ENCODE measurements at places on chromosomes 11 and 22.

- DNase-seq = no peak
Observed at GRCh38 chr11:84476581-84476980, 1150.6 kb downstream of the DLG2 start.

DNA sequence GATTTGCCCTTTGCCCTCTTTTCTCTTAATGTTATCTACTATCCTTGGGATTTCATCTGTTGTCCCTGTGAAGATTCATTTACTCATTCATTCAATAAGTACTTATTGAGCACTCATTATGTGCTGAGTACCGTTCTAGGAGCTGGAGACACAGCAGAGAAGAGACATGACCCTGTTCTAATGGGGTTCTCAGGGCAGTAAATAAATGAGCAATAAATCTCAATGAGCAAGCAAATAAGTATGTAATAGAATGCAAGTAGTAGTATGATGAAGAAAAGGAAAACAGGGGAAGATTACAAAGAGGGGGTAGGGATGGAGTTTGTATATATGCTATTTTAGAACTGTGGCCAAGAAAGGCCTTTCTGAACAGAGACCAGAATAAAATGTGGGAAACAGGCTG lies 34.2 kb upstream of the NRIP3 start:
- DNase-seq = no peak

DNA sequence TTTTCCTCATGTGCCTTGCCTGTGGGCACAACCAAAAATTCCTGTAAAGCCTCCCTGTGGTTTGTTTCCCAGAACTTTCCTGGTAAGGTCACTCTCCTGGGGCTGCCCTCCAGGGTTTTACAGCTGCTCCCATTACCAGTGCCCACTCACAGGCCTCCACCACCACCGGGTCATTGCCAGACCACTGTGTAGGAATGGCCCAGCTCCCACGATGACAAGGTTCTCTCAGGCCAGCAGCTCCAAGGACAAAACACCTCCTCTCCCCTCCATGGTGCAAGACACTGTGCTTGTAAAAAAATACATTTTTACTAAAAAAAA lies 96.1 kb upstream of the AKIP1 start:
- DNase-seq = no peak

GRCh38 chr11:111360150-111361043 lies 18.7 kb downstream of the POU2AF1 start:
- no peak for DNase-seq

DNA sequence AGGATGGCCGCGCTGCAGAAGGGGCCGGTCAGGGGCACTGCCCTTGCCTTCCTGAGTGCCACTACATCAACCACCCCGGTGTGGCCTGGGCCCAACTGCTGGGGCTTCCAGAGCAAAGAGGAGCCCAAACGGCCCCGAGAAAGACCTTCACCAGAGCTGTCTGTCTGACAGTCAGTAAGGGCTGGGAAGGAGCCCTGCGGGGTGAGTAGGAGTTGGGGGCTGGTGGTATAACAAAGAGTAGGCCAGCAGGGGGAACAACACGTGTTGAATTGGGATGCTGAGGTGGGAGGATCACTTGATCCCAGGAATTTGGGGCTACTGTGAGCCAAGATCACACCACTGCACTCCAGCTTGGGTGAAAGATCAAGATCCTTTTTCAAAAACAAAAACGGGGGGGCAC lies 3.9 kb downstream of the GSTT4 start:
- DNase-seq = no peak

GRCh38 chr22:46977656-46978343 lies 215.3 kb downstream of the TBC1D22A start:
- DNase-seq = no peak

DNA sequence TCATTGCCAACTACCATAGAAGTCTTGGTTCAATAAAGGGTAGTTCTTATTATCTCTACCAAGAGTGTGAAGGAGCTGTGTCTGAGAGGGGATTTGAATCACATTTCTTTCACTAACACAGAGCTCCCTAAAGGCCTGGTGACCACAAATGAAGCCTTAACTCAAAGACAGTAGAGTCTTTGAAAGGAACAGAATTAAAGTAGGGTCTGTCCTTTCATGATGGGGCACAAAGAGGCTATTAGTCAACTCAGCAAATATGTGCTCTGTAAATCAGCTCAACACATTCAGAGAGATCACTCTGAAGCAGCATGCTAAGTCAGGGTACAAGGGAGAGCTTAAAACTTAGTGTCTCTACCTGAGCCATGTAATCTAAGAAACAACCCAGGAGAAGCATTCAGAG lies 212.4 kb upstream of the SYN3 start:
- no peak for DNase-seq

- DNase-seq = no peak
Observed at GRCh38 chr11:77141034-77141433, 13.0 kb downstream of the MYO7A start.

- DNase-seq = no peak
Observed at GRCh38 chr11:8959546-8960166, 4.6 kb downstream of the TMEM9B start.

GRCh38 chr11:132315696-132316095 lies 945.3 kb downstream of the NTM start:
- DNase-seq = no peak

DNA sequence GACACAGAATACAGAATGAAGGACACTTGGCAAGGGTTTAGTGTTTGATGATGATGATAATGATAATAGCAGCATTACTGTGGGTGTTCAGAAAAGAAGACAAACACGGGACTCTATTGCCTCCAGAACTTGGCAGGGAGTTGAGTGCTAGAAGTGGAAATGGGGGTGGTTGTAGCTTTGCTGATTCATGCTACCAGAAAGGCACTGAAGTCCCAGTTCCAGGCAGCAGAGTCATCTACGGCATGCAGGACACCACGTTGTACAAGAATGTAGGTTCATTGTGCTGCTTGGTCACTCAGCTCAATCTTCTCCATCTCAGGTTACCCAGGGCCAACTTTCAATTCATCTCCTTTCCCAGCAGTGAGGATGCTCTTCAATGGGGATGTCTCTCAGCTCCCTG lies 115.7 kb downstream of the NTM start:
- DNase-seq = no peak

GRCh38 chr11:26839911-26840698 lies 118.2 kb upstream of the SLC5A12 start:
- no peak for DNase-seq

GRCh38 chr11:13669544-13670488 lies 1.3 kb downstream of the FAR1 start:
- DNase-seq = peak; percentile 5

DNA sequence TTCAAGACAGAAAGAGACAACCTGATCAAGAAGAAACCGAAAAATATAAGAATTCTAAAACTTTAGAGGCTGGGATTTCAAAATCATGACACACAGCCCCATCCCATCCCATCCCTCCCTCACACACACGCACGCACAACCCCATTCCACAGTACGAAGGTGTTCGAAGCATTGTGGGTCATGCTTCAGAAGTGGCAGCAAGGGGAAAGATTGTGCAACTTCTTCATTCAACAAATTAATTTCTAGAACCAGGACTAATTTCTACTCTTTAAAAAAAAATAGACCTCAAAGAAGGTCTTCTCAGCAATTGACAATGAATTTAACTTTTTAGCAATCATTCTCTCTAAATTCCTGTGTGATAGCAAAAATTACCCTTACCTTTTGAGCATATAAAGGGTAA lies 867 bp downstream of the SPA17 start:
- DNase-seq = no peak

- DNase-seq = no peak
Observed at GRCh38 chr11:121839781-121840180, 276.2 kb downstream of the BLID start.

- no peak for DNase-seq
Observed at GRCh38 chr11:61062181-61062930, 39.9 kb upstream of the CD5 start.

DNA sequence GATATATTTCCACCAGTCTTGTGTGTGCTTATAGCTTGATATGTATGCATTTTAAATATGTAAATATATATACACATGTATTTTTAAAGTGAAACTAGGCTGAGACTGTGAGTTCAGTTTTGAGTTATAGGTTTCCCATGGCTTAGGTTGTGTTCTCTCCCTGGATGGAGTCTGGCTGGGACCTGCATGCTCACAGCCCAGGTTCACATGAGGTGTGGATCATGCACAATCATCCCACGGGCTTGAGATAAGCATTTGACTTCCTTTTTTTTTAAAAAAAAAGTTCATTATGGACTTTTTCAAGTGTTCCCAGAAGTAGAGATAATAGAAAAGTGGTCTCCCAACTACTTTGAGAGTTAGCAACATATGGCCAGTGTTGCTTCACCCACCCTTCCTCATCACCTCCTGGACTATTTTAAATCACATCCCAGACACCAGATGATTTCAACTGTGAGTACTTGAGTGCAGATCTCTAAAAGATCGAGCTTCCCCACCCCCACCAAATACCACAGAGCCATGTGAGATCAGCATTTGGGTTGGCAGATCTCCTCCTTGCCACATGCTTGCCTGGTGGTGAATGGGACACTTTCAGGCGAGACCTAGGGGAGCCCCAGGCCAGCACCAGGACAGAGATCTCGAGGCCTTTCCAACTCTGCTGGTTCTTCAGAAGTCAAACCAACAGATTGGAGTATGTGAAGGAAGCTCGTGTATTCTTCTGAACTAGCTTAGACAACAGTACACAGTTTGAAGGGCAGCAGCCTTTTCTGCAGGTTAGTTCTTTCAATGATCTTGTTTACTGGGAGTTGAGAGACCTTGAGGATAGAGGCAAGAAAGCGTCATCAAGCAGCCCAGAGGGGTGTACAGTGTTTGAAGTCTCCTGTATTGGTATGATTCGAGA lies 15.9 kb downstream of the MED15 start:
- DNase-seq = no peak

GRCh38 chr11:74686792-74687191 lies 44.4 kb downstream of the CHRDL2 start:
- DNase-seq = no peak

- DNase-seq = no peak
Observed at GRCh38 chr11:19026862-19027261, 33.7 kb downstream of the MRGPRX2 start.

DNA sequence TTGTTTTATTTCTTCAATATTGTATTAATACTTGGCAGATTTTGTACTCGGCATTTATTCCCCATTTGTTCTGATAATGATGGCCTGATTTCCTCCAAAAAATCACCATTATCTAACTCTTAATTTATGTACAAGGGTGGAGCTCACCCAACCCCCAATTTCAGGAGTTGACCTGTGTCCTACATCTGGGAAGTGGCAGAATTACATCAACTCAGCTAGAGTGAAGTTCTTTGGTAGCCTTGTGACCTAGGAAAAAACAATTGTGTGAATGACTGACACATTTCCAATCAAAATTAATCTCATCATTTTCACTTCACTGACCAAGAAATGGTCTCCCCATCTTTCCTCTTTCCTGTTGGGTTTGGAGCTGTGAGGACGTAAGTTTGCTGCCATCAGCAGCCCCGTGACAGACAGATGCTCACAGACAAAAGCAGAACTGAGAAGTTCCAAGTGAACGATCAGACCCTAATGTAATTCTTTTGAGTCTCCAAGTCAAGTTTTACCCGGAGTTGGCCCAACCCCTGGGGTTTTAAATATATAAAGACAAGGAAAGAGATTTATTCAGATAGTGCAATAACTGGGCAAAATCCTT lies 16.6 kb upstream of the MS4A6E start:
- no peak for DNase-seq

GRCh38 chr11:103659206-103659618 lies 377.2 kb upstream of the DDI1 start:
- no peak for DNase-seq

DNA sequence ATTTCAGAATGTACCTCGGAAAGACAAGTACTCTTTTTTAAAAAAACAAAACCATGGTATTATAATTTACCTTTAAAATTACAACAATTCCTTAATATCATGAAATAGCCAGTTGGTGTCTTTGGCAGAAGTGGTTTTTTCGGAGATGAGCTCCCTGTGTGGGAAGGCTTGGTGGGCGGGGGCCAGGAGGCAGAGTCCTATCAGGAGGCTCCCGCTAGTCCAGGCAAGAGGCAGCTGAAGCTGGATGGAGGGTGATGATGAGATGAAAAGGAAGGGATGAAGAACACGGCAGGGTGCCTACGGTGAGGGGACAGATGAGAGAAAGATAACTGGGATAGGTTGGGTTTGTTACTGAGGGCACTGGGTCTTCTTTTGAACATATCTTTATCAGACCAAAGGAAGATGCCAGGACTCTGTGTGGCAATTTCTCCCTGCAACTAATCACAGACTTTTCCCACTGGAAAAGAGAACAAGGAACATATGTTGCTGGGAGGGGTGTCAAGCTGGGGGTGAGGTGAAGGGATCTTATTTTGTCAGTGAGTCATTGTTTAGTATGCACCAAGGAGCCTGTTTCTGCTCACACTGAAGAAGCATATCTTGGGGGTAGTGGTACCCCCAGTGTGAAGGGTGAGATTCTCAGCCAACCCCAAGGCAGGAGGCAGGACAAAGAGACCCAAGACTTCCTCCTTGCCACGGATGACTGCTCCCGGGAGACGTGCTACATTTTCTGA lies 91.5 kb upstream of the YWHAH start:
- no peak for DNase-seq

- DNase-seq = no peak
Observed at GRCh38 chr11:78489184-78489583, 71.6 kb upstream of the GAB2 start.

GRCh38 chr22:29814003-29814402 lies 24.1 kb downstream of the ASCC2 start:
- DNase-seq = no peak

GRCh38 chr11:16924462-16924825 lies 89.8 kb downstream of the PLEKHA7 start:
- DNase-seq = no peak

DNA sequence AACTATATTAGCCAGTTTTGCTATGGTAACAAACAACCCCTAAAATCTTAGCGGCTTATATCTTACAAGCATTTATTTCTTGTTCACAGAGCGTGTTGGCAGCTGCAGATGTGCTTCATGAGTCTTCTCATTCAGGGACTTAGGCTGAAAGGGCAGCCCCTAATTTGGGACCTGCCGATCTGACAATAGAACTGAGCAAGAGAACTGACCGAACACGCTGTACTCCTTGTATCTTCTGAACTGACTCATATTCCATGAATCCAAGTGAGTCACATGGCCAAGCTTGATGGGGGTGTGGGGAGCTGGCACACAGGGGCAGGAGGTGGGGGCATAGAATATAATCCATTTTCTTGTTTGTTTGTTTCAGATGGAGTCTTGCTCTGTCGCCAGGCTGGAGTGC lies 481.7 kb upstream of the CADM1 start:
- no peak for DNase-seq

DNA sequence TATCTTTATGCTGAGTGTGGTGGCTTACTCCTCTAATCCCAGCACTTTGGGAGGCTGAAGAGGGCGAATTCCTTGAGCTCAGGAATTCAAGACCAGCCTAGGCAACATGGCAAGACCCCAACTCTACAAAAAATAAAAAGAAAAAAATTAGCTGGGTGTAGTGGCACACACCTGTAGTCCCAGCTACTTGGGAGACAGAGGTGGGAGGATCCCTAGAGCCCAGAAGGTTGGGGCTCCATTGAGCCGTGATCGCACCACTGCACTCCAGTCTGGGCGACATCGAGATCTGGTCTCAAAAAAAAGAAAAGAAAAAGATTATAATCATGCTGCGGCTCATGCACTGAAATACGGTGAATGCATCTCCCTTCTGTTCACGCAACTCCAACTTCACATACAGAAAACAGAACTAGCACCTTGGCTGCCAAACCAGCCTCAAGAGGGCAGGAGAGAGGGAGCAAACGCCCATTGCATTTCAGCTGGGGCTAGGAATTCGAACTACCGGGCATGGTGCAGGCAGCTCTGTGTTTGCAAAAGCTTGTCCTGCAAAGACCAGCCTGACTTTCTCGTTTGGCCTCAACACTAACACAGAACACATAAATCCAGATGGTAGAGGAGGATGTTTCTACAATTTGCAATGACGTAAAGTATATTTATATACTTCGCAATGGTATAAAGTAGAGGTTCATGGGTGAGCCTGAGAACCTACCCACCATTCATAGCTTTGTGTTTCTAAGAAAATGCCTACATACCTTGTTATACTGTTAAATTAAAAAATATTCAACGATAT lies 6.3 kb upstream of the SYNGR1 start:
- no peak for DNase-seq
